Endothelial cell of umbilical vein (primary cell): ENCODE measurements at places on chromosomes 13 and 19. TPM values are rescaled to one million over a fixed set of nuclear protein-coding genes. Genes with fewer than 3 reads are reported as not detected.

The IGLON5 gene
- not detected in 2 replicates for polyA plus RNA-seq

The ATXN8OS gene
- polyA plus RNA-seq: not detected in 2 replicates

The ZNF880 gene
- polyA plus RNA-seq: 8.3 and 10.7 TPM in 2 replicates

The CYP2F1 gene
- not detected in 2 replicates for polyA plus RNA-seq

The ADM5 gene
- 3.3 and 4.5 TPM in 2 replicates for polyA plus RNA-seq

The GRIK5 gene
- 0.80 and 1.0 TPM in 2 replicates for polyA plus RNA-seq

The ZFP36 gene
- polyA plus RNA-seq: 16.3 and 21.7 TPM in 2 replicates

The HSPH1 gene
- polyA plus RNA-seq: 10.9 and 15.8 TPM in 2 replicates

The LIPE gene
- polyA plus RNA-seq: 3.8 and 6.0 TPM in 2 replicates

The DCLK1 gene
- 0.21 and 0.28 TPM in 2 replicates for polyA plus RNA-seq

The ZNF714 gene
- 3.2 and 3.4 TPM in 2 replicates for polyA plus RNA-seq

The FFAR3 gene
- polyA plus RNA-seq: not detected in 2 replicates

The ZNF568 gene
- polyA plus RNA-seq: 2.5 and 3.1 TPM in 2 replicates

DNA sequence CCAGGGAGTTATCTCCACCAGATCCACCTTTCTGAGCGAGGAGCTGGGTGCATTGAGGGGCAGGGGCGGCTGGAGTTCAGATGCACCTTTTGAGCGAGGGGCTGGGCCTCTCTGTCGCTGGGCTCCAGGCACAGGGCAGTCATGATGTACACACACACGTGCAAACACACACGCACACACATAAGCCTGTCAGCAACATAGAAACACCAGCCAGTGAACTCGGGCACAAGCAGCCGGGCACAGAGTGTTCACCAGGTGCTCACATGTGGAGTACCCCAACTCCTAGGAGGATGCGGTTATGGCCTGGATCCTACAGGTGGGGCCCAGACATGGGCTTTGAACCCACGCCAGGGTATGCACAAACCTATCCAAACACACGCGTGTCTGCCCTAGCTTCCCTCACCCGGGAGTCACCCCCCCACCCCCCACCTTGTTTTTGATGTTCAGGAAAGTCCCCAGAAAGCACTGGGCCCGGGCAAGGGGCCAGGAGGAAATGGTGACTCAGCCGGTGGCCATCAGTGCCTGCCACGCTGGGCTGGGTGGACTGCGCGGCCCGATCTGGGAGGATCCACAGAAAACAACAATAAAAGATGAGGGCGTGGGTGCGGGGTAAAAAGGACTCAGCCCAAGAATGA lies 13.3 kb downstream of the ARRDC2 start:
- peak; percentile 97 for DNase-seq

DNA sequence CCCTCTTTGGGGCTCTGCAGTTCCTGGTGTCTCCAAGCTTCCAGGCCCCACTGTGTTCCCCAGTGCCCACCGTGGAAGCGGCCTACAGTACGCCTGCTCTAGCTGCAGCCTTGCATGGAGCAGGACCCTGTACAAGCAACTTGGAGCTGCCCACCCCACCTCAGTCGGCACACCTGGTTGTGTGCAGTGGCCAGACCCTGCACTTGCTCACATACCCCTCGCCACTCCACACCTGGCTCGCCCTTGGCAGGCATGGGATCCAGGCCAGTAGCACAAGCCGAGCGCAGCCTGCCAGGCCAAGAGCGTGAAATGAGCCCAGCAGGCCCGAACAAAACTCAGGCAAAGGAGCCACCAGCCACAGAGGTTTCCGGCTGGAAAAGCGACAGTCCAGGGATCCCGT lies 36.4 kb downstream of the ANKRD27 start:
- no peak for DNase-seq

DNA sequence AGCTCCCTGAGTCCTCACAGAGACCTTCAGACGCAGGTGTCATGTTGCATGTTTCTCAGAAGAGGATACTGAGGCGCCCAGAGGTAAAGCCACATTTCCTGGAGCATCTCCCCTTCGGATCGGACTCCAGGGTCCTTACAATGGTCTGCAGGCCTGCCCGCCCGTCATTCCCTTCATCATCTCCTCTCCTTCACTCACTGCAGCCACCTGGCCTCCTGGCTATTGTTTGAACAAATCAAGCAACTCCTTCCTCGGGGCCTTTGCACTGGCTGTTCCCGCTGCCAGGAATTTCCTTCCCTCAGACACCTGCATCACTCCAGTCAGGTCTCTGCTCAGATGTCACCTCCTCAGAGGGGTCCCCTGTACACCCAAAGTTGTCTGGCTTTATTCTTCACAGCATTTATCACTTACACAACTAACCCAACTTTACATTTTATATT lies 20.3 kb downstream of the CEACAM16 start:
- peak; percentile 47 for DNase-seq

DNA sequence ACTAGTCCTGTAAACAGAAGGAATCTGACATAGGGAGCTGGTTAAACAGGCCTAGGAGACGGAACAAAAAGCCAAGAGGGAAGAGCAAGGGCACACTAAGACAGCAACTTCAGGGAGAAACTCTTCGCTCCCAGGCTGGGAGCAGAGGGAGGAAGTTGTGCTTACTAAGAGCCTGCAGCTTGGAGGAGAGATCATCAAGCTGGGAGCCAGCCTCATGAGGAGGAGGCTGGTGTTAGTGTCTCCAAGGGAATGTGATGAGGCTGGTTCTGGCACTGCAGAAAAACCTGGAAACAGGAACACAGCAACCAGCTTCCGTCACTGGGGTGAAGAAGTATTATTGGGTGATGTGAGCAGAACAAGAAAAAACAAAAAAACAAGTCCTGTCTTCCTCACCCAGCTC lies 1027.3 kb downstream of the UQCRFS1 start:
- no peak for DNase-seq

- no peak for DNase-seq
Measured at GRCh38 chr13:112695121-112695520, 5.3 kb downstream of the ATP11A start.

GRCh38 chr13:47437406-47437805 lies 540.6 kb upstream of the HTR2A start:
- DNase-seq: no peak

DNA sequence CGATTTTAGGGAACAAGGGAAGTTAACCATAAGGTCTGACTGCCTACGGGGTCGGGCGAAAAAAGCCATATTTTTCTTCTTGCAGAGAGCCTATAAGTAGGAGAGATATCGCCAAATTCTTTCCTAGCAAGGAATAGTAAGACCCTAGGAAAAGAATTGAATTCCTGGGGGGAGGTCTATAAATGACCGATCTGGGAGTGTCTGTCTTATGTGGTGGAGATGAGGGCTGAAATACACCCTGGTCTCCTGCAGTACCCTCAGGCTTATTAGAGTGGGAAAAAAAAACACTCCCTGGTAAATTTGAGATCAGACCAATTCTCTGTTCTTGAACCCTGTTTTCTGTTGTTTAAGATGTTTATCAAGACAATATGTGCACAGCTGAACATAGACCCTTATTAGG lies 447.5 kb upstream of the ATXN8OS start:
- DNase-seq: no peak

DNA sequence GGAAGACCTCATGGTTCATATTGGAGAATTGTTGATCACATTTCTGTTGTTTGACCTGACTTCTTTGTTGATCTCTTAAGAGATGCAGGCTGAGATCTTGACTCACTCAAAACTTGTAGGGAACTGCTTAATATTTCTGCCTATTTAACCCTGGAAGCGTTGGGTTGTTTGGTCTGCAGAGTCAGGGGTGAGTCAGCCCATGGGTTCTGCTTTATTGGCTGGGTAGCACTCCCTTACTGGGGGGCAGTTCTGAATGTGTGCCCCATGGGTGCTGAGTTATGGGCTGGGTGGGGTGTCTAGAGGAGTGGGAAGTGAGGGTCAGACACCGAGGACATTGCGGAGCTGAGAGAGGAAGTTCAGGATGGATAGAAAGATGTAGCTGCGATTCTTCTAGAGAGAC lies 87.9 kb downstream of the LRCH1 start:
- peak; percentile 24 for DNase-seq

DNA sequence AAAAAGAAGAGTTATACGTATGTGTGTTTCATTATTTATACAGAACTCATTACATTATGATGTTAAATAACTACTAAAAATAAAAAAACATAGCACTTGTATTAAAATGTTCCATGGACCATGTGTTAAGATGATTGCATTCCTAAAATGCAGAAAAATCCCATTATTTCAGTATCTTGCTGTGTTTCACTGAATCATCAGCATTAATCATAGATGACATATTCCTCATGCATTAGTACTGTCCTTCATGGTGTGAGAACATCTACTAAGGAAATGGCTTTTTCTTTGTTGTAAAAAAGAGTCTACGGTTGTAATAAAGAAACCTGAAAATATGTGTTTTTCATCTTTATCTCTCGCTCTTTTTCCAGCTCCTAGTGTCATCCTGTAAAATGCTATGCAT lies 416.5 kb downstream of the FGF14 start:
- DNase-seq: no peak

DNA sequence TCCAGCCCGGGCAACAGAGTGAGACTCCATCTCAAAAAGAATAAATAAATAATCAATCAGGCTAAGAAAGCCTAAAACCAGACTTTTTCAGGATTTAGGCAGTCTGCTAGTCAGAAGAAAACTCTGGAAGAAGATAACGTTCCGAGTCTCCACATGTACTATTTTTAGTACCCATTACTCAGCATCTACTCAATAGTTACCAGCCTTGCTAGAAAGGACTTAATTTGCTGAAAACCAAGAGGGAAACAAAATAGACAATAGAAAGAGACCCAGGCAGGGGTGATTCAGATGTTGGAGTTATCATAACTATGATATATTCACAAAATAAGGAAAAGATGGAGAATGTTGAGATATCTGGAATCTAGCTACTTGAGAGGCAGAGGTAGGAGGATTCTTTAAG lies 3.6 kb upstream of the LIN7B start:
- no peak for DNase-seq

DNA sequence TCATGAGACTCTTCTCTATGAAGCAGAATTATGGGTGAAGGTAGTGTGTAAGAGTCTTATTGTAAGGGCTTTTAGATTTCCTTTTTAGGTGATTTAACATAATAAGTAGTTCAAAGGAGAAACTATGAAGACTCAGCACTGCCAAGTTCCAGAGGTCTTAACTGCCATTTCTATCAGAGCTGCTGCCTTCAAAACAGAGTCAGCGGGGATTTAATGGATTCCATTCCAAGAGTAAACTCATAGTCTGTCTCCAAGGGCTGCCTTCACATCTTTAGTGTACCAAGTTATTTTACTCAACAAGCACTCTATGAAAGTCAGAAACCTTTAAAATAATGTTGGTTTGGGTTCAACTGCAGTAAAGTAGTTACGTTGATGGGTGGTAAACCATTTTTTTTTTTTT lies 289.6 kb upstream of the HTR2A start:
- no peak for DNase-seq
